ENCODE measurements at places on chromosomes 11 and 22.

GRCh38 chr11:114219559-114220349, 76.4 kb upstream of the NNMT start:
- DNase-seq = no peak

DNA sequence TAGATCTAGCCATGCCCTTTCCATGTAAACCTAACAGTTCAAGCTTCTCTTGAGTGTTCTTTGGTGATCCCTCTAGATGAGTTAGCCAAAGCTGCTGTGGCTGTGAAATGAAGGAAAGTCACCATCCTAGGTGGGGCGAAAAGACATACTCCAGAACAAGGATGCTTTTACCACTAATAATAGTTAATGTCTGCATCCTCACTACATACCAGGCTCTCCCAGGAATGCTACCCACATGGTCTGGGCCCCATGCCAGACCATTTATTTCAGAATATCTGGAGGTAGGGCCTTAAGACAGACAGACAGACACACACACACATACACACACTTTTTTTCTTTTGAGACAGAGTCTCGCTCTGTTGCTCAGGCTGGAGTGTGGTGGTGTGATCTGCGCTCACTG, 14.7 kb downstream of the ABTB2 start:
- no peak for DNase-seq

GRCh38 chr11:86245369-86246292, 1.1 kb downstream of the EED start:
- peak; percentile 64 for DNase-seq

DNA sequence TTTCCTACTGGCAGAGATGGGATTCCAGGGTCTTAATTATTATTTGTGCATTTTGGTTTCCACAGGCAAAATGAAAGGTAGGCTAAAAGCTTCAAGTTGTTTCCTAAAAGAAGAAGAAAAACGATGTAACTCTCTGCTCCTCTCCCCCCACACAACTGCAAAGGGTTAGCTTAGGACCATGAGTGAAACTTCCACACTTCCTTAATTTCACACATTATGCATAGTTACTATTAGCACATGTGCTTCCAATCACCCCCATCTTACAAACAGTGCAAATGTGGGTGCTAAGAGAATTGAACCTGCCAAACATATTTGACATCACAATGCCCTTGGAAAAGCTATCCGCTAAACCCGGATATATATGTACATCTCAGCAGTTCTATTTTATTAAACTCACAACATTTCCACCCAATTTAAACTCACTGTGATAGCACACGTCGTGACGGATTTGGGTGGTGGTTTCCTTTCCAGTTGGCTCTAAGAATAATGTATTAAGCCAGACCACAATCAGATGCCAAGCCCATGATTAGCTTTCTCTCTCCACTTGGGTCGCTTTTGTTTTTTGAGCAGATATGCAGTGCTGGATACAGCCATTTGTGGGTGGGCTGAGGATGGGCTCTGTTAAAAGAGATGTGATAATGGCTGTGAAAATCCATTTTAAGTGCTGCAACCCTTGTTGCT, 245.0 kb upstream of the POU2AF2 start:
- no peak for DNase-seq

- no peak for DNase-seq
Measured at GRCh38 chr11:106925245-106925644, 93.0 kb downstream of the GUCY1A2 start.

DNA sequence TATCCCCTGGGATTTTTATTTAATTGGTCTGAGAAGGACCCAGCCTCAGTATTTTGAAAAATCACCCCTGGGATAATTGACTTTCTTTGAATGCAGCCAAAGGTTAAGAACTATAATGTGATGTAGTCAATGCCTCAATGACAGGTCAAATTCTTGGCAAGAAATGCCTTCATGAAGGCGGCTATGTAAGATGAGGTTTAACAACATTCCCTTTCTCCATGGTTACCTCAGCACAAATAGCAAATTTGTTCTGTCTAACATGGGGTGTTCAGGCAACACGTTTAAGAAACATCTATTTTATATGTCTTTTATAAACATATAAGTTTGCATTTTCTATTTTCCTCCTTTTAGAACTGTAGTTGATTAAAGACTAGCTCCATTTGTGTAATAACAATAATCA, 5.3 kb downstream of the SLN start:
- DNase-seq = no peak

All from activated T-cell treated with anti-CD3 and anti-CD28 coated beads, Interleukin-2, amount 50 U/mL, for 48 hours (primary cell).